Activated CD8-positive, alpha-beta memory T cell treated with anti-CD3 and anti-CD28 coated beads for 4 hours (primary cell): ENCODE measurements at places on chromosomes 3 and 15.

DNA sequence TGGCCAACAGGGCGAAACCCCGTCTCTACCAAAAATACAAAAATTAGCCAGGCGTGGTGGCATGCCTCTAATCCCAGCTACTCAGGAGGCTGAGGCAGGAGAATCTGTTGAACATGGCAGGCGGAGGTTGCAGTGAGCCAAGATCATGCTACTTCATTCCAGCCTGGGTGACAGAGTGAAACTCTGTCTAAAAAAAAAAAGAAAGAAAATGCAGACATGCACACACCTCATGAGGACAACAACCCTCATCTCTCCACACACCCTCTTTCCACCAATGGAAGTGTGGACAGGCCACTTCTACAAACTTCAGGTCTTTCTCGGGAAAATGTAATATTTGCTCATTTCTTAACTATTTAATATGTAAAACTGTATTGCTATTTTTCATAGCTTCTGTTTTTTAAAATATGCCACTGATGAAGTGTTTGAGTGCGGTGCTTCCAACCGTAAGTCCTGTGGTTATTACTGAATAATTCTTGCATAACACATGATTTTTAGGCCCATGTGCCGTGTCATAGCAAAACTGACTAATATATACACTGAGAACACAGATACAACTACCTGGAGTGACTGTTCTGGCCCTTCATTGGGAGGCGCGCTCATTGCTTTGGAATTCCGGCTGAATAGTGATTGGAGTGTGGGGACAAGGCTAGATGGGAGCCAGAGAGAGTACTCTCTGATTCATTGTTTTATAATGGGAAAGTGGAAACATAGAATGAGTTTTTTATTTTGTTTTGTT, 23.1 kb downstream of the LRRC31 start:
- DNase-seq = no peak

DNA sequence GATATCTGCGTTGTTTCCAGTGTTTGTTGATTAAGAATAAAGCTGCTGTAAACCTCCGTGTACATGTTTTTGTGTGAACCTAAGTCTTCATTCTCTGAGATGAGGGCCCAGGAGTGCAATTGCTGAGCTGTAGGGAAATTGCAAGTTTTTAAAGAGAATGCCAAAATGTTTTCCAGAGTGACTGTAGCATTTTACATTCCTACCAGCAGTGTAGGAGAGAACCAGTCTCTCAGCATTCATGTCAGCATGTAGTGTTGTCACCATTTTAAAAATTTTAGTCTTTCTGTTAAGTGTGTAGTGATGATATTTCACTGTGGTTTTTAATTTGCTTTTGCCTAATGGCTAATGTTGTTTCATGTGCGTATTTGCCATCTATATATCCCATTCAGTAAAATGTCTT, 3.4 kb upstream of the MGLL start:
- DNase-seq = no peak

DNA sequence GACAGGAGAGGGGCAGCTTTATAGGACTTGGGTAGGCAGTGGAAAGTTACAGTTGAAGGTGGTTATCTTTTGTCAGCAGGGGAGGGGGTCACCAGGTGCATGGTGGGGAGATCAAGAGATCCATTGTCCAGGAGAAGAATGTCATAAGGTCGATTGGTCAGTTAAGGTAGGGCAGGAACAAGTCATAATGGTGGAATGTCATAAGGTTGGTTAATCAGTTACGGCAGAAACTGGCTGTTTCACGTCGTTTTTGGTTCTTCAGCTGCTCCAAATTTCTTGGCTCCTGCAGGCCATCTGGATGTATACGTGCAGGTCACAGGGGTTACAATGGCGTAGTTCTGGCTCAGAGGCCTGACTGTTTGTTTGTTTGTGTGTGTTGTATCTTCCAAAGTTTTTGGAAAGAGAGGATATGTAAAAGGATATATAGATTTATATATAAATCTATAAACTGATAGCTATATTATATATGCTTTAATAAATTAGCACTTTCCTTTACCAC, 565.1 kb downstream of the ZNF385D start:
- DNase-seq = no peak

GRCh38 chr3:13011573-13012220, 61.5 kb downstream of the IQSEC1 start:
- peak; percentile 78 for DNase-seq

DNA sequence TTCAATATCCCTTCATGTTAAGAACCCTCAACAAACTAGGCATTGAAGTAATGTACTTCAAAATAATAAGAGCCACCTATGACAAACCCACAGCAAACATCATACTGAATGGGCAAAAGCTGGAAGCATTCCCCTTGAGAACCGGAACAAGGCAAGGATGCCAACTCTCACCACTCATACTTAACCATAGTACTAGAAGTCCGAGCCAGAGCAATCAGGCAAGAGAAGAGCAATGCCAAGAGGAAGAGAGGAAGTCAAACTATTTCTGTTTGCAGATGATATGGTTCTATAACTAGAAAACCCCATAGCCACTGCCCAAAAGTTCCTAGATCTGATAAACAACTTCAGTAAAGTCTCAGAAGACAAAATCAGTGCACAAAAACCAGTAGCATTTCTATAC, 161.9 kb downstream of the UBE2E2 start:
- DNase-seq = no peak

DNA sequence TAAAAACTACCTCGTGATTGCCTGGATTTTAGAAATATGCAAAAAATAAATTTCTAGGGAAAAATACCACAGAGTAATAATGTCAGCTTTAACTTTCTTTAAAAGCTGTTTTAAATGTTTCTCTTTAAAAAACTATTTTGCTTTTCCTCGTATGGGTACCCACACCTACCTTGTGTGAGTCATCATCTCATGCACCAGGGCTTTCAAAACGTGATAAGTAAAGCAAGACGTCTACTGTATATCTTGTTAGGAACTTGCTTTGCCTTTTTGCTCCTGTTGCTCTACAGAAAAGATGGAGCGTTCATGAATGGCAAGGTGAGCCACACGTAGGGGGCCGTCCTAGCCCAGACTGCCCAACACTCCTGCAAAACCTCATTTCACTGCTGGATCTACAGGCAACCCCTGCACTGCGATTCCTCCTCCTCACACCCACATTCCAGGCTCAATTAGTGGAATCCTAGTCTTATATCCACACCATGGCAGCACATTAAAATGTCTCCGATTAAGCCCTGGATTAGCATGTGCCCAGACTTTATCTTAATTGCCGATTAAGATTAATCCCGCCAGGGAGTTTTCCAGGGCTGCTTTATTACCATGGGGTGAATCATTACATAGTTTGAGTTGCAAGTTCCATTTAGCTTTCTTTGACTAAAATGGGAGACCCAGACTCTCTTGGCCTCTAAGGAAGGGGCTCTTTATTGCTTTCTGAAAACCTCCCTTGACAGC, 293.6 kb upstream of the ICE2 start:
- no peak for DNase-seq
